NCI-H2029 (cell line): ENCODE measurements at places on chromosomes 13 and 19.
A peak's percentile ranks its signal among the peaks of the same experiment; 100 is the strongest.

- no peak for DNase-seq
These were observed 6.0 kb upstream of the AMER2 start for GRCh38 chr13:25178070-25178469.

- no peak for DNase-seq
These were observed 254.5 kb upstream of the DACH1 start for GRCh38 chr13:72121466-72121865.

DNA sequence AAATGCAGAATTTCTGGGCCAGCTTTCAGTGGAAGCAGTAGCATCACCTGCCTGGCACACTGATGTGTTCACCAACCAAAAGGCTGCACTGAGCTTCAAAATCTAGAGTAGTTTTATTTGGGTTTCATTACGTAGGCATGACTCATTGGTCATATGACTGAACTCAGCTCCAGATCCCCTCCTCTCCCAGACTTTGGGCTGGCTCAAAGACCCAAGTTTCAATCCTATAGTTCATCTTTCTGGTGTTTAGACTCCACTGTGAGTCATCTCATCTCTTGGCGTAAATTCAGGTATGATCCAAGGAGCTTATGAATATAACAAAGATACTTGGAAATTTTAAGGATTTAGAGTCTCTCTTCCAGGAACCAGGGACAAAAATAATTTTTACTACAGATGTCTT, 17.7 kb downstream of the ZMYM5 start:
- no peak for DNase-seq

GRCh38 chr19:45876411-45877197, 9.3 kb downstream of the IRF2BP1 start:
- DNase-seq, result no peak

GRCh38 chr13:77702366-77702765, 4.9 kb downstream of the SLAIN1 start:
- DNase-seq, result no peak

DNA sequence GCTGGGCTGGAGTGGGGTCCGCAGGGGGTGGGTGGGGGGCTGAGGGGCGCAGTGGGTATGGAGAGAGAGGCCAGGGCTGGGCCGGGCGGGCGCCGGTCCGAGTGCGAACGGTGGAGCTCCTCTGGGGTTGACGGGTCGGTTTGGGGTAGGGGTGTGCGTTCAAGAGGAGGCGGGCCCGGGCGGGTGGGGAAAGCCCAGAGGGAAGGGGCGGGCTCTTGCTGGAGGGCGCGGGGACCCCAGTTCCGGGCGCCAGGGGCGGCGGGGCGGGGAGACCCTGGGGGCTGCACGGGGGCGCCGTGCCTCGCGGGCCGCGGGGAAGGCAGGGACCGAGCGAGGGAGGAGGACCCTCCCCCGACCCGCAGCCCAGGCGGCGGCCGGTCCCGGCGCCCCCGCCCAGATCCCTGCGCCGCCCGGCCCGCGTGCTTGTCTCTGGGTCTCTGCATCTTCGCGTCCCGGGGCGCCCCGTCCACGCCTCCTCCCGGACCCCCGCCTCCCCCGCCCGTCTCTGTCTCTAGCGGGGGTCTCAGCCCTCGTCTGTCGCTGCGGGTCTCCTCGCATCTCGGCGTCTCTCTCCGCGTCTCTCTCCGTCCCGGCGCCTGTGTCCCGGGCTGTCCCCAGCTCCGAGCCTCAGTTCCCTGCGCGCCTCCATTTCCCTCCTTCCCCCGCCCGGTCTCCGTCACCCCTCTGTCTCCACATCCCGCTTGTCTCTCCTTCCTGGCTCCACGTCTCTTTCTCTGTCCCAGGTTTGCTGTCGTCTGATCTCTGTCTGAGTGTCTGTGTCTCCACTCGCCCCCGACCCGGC, 8.3 kb upstream of the SHISA7 start:
- no peak for DNase-seq

DNA sequence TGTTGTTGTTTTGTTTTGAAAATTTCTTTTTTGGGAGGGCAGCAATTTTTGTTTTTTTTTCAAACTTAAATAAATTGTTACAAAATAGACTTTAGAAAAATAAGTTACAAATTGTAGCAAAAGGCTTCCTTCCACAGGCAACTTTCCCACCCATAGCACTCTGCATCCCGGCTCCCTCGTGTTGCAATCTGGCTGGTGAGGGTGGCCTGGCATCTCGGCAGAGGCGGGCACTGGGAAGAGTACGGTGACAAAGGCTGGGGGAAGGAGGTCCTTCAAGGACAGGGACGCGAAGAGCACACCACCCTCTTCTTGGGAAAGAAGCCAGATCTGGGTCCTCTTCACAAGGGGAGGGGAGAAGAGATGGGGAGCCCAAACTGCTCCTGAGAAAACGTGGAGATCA, 379.7 kb downstream of the OLFM4 start:
- DNase-seq, result no peak

- DNase-seq, result no peak
These were observed 18.5 kb downstream of the EPSTI1 start for GRCh38 chr13:42973581-42973980.

DNA sequence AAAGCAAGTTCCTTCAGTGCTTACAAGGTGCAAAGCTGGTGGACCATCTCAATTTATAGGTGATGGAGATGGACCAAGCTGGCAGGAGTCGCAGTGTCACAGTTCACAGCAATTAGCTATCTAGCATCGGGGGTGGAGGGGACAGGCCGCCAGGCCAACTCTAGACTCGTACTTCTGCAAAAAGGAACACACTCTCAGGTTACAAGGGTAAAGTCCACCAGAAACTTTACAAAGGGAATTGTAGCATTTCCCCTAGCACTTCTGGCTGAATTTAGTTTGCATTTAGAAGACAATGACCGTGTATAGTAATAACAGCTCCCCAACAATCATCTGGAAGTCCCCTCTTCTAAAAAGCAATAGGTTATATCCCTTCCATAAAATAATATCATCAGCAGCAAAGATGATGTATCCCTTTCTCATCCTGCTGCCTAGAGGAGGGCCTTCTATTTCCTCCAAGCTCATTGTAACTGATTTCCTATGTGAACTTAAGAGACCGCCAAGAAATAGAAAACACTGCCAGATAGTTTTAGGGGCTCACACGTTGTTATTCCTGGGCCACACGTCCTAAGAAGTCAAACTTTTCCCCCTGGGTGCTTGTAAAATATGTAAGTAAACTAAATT, 8.5 kb upstream of the DOCK9 start:
- no peak for DNase-seq

DNA sequence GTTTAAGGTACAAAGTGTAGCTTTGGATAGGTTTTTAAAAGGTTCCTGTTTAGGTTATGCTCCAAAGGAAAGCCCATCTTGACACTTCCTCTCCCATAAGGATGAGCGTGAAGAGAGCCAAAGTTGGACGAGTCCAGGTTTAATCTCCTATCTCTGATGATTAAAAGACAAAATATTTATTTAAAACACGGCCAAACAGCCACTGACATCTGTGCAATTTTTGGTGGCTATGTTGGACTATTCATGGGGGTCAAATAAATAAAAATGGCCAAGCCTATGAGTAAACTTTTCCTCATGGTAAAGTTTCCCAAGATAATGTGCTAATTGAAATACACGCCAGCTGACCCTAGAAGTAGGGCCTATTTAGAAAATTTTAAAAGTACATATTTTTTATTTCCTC, 69.0 kb upstream of the DOCK9 start:
- DNase-seq, result no peak

GRCh38 chr19:18153556-18154134, 682 bp downstream of the PIK3R2 start:
- peak; percentile 23 for DNase-seq

- no peak for DNase-seq
These were observed 73.7 kb upstream of the SLC15A1 start for GRCh38 chr13:98826146-98826545.

DNA sequence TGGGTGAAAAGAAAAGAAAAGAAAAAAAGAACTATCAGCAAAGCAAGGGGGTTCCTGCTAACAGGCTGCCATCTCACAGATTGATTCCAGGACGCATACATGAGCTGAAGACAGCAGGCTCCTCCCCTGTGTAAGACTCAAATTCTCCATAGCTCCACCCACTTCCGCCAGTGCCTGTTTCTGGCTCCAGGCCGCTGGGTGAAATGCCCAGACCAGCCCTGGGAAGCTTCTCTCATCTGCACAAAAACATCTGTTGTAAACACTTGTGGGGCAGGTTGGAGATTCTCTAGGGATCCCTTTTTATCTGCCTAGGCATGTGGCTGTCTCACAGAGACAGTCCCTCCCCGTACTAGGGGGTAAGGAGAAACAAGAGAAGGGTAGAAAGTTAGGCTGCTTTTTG, 1054.4 kb upstream of the SPRY2 start:
- no peak for DNase-seq

GRCh38 chr19:30927705-30928104, 421.5 kb downstream of the TSHZ3 start:
- DNase-seq, result no peak

- no peak for DNase-seq
These were observed 30.4 kb downstream of the RB1 start for GRCh38 chr13:48333976-48334375.

DNA sequence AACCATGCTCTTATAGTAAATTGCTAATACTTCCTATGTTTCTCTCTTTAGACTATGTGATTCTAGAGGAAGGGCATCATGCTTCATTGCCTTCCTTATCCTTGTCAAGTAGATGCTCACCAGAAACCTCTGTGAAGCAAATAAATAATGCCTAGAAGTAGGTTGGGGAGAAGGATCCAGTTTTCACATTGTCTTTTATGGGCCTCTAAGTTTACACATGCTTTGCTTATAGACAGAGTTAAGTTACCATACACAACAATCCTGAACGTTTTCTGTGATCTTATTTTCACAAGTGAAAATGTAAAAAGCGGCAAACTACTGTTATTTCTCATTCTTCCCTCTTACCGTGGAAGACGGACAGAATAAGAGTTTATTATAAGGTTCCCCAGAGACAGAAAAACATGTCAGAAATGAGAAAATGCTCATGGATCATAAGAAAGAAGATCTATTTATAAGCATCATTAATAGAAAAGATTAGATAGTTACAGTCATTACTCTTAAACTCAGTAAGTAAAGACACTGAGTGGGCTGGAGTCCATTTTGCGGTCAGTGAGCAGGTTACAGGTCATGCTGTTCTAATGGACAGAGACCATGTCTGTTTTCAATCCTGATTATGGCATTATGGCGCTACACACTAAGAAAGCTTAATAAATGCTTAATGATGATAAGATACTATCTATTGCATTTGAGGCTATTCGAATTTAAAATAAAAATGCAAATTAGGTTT, 723.9 kb downstream of the PCDH9 start:
- DNase-seq, result no peak

- no peak for DNase-seq
These were observed 820.6 kb upstream of the PCDH9 start for GRCh38 chr13:68050761-68051160.

DNA sequence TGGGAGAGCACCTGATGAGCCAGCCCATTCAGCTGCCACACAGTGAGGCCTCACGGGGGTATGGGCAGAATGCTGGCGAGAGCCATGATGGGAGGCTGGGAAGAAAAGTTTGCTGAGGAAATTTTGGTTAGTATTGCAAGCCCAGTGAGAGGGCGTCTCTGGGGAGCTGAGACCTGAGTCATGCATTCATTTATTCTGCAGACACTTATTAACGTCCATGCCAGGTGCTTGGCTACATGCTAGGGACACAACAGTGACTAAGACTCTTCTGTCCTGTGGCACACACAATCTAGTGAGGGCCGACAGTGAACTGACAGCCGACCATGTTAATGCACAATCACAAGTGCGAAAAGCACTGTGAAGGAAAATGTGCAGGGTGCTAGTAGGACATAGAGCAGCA, 27.2 kb downstream of the WDR62 start:
- DNase-seq, result no peak

GRCh38 chr19:3821156-3821555, 35.0 kb upstream of the MATK start:
- DNase-seq, result peak; percentile 24

GRCh38 chr13:98471934-98472333, 105.0 kb downstream of the STK24 start:
- no peak for DNase-seq

DNA sequence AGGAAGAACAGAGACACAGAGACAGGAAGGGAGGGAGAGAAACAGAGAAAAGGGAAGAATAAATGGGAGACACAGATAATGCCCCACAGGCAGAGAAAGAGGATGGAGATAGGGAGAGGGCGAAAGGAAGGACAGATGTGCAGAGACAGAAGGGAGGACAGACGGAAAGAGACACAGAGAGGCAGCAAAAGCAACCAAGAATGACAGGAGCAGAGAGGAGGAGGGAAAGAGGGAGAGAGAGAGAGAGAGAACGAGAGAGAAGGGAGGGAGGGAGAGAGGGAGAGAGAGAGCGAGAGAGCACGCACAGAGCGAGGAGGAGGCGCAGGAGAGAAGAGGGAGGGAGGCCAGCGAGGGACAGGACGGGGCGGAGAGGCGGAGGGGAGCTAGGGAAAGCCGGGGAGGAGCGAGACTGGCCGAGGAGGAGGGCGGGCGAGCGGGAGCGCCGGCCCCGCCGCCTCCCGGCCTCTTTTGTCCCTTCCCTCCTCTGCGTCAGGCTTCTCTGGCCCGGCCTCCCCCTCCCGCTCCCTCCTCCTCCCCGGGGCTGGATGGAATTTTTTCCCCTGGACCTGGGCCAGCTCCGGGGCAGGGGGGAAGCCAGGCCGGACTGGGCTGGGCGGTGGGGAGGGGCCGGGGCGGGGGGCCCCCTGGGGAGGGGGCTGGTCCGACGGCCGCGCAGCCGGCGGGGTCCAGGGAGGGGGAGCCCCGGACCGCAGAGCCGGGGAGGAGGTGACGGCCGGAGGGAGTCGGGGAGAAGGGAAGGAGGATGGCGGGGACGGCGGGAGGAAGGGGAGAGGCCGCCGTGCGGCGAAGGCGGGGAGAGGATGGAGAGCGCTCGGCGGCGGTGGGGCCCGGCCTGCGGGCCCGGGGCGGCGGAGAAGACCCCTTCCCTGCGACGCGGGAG, 4.2 kb upstream of the SPACA6 start:
- peak; percentile 9 for DNase-seq

GRCh38 chr13:39315796-39316195, 277.5 kb downstream of the NHLRC3 start:
- no peak for DNase-seq

DNA sequence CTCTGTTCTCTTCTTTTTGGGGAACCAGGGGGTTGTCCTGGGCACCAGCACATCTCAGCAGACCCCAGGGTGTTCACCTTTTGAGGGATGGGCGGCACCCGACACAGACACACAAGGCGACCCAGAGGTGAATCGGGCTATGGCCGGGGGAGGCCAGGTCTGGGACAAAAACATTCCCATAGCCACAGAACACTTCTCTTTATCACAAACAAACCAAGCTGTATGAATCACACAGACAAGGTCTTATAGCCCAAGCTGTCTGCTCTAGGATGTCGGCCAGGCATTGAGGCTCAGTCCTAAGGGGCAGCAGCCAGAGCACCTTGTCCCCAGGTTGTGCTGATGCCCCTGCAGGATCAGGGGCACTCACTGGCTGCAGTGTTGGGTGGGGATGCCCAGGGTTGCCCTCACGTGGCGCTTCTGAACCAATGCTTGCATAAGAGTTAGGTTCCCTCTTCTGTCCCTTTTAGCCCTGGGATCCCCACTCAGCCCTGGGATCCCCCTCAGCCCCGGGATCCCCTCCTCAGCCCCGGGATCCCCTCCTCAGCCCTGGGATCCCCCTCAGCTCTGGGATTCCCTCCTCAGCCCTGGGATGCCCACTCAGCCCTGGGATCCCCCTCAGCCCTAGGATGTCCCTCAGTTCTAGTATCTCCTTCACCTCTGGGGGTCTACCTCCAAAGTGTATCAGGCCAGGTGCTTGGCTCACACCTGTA, 26.9 kb downstream of the MAU2 start:
- no peak for DNase-seq

GRCh38 chr13:99344610-99345208, 37.5 kb upstream of the GPR183 start:
- no peak for DNase-seq
